ENCODE measurements at places on chromosomes 1 and 21. TPM values are rescaled to one million over a fixed set of nuclear protein-coding genes. Genes with fewer than 3 reads are reported as not detected.

Gene S100A7
- total RNA-seq = not detected

Gene CDC7
- total RNA-seq = 21.3 TPM

Gene EFNA4
- 25.2 TPM for total RNA-seq

Gene PDE9A
- total RNA-seq = 20.7 TPM

DNA sequence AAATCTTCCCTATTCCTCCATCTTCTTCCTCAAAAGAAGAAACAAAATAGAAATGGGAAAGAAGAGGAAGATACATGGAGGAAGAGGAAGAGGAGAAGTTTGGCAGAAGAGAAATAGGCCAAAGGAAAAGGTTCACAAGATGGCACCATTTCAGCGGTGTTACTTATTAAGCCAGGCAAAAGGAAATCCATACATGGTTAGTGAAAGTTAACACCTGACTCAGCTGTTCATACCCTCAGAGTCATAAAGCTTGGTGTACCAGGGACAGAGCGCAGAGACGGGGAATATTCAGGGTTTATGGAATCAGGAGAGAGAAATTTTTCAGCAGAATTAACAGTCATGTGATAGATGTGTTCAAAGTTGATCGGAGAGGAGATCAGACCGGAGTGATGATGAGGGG lies 70.6 kb downstream of the COQ8A start:
- H3K36me3 ChIP-seq = peaks cover 8% of the 10 kb centered on the region
- H3K4me1 ChIP-seq = peaks cover 3% of the 10 kb centered on the region
- H3K4me3 ChIP-seq = no peak overlapping the region
- no peak overlapping the region for H3K27ac ChIP-seq
- H3K27me3 ChIP-seq = peaks cover 1% of the 10 kb centered on the region

DNA sequence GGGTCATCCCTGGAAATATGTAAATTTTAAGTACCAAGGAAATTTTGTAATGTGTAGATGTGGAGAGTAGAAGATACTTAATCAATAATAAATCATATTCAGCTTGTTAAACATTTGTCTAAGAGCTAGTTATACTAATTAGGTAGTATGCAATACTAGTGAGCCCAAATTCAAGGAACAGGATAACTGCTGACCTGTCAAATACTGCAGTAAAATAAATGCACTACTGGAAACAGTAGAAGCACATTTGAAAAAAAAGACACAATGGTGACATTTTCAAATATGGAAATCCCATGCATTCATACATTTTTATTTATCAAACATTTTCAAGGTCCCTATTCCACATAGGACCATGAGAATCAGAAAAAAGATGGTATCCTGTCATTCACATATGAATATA lies 27.2 kb downstream of the EPRS1 start:
- no peaks in the 10 kb centered on the region for H3K4me1 ChIP-seq
- no peak overlapping the region for H3K4me3 ChIP-seq
- no peak for DNase-seq
- H3K27ac ChIP-seq = no peak overlapping the region
- no peaks in the 10 kb centered on the region for H3K27me3 ChIP-seq

DNA sequence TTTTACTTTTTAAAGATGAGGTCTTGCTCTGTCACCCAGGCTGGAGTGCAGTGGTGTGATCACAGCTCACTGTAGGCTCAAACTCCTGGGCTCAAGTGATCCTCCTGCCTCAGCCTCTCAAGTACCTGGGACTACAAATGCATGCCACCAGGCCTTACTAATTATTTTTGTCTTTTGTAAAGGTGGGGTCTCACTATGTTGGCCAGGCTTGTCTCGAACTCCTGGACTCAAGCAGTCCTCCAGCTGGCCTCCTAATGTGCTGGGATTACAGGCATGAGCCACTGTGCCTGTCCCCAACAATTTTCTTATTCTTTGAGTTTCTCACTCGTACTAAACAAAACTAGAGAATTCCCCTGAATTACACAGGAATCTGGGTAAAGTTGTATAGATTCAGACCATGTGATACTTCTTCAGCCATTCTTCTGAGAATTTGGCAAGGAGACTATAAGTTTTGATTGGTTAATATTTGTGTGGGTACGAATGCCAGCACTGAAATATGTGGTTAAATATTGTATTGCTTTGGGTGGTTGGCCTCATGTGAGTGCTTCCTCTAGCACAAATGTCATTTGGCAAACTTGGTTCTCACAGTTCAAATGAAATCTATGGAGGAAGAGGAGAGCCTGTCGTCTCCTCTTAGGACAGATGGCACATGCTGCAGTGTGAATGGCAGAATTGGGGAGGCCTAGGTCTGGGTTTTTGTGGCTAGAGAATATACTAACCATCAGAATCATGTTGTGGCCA lies 104.9 kb downstream of the RUNX1 start:
- no peak for DNase-seq
- H3K27ac ChIP-seq = no peak overlapping the region
- no peaks in the 10 kb centered on the region for H3K27me3 ChIP-seq
- H3K4me1 ChIP-seq = peaks cover 4% of the 10 kb centered on the region
- no peak overlapping the region for H3K4me3 ChIP-seq

DNA sequence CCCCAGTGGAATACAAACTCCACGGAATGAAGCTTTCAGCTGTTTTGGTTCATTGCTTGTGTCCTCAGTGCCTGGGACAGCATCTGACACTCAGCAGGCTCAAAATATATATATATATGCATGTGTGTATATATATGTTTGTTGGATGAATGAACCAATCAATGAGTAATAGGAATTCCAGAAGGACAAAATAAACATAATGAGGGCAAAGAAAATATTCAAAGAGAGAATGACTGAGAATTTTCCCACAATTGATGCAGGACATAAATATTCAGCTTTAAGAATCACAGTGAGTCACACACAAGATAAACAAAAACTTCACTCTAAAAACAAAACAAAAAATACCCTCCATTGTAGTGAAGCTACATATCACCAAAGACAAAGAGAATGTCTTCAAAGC lies 64.0 kb downstream of the CHD5 start:
- no peak for DNase-seq
- no peak overlapping the region for H3K4me3 ChIP-seq
- H3K27ac ChIP-seq = no peak overlapping the region
- no peaks in the 10 kb centered on the region for H3K27me3 ChIP-seq
- no peaks in the 10 kb centered on the region for H3K36me3 ChIP-seq

DNA sequence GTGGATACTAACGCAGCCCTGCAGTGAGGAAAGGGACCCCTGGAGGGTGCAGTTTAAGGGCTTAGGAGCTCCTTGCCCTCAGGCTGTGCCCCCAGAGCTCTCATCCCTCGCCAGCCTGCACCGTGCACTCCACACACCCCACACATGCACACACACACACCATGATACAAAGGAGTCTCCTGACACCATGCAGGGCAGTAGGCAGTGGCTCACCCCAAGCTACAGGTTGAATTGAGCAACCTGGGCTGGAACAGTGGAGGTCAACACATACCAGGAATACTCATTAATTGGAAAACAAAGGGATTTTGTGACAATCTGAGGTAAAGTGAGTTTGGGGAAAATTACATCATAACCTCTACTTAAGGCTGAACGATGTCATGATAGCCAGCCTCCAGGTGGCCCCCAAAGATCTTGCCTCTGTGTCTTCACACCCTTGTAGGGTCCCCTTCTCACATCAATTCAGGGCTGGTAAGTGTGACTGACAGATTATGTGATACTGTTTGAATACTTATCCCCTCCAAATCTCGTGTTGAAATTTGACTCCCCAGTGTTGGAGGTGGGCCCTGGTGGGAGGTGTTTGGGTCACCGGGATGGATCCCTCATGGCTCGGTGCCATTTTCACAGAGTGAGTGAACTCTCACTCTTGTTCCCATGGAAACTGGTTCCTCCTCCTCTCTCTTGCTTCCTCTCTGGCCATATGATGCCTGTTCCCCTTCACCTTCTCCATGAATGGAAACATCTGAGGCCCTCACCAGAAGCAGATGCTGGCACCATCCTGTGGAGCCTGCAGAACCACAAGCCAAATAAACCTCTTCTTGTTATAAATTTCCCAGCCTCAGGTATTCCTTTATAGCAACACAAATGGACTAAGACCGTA lies 111.0 kb upstream of the RAB4A start:
- H3K4me3 ChIP-seq = no peak overlapping the region
- no peaks in the 10 kb centered on the region for H3K36me3 ChIP-seq
- DNase-seq = no peak
- peaks cover 1% of the 10 kb centered on the region for H3K27me3 ChIP-seq
- peaks cover 21% of the 10 kb centered on the region for H3K4me1 ChIP-seq

DNA sequence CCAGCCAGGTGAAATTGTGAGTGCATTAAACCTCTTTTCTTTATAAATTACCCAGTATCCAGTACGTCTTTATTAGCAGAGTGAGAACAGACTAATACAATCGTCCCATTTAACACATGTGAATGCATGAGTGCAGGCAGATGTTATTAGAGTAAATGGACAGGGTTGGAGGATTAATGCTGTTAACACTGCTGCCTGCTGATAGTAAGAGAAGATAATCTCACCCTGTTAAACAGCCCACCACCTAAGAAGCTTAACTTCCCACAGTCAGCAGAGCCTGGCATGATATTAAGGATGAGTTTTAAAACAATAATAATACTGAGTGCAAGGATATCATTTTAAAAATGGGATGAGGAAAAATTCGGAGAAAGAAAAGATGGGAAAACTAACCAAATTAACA lies 181.4 kb upstream of the LHX8 start:
- H3K36me3 ChIP-seq = no peaks in the 10 kb centered on the region
- H3K4me3 ChIP-seq = no peak overlapping the region
- H3K4me1 ChIP-seq = no peaks in the 10 kb centered on the region
- no peak overlapping the region for H3K27ac ChIP-seq
- no peaks in the 10 kb centered on the region for H3K27me3 ChIP-seq

DNA sequence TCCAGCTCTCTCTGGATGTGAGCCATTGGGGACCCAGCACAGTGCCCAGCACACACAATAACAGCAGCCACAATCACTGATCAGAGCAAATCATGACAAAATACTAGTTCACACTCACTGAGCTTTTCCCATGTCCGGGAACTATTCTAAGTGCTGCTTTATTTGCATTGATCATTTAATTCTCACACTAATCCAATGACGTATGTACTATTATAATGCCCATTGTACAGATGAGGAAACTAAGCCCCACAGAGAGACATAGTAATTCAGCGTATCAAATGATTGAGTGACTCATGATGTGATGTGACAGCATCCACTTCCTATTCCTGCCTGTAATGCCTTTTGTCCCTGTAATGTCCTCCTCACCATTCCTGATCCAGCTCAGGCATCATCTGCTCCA lies 1.9 kb upstream of the S100A8 start:
- H3K4me3 ChIP-seq = no peak overlapping the region
- H3K4me1 ChIP-seq = no peaks in the 10 kb centered on the region
- no peaks in the 10 kb centered on the region for H3K36me3 ChIP-seq
- peak overlapping the region; percentile 53 for H3K27ac ChIP-seq
- DNase-seq = no peak

DNA sequence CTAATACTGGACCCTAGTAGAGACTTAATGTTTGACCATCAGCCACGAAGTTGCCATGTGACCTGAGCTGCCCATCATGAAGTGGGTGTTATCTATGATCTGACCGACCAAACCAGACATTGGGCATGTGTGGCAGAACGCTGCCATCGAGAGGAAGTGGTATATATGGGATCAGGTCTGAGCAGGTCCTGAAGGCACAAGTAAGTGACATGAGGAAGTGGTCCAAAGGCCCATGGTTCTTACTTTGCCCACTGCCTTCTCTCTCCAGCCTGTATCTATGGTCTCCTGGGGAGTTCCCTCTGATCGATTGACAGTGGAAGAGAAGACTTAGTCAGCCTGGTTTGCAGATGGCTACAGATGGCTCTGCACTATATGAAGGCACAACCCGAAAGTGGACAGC lies 7.9 kb downstream of the SPSB1 start:
- no peak for DNase-seq
- H3K27me3 ChIP-seq = peaks cover 4% of the 10 kb centered on the region
- no peak overlapping the region for H3K27ac ChIP-seq
- peaks cover 13% of the 10 kb centered on the region for H3K4me1 ChIP-seq
- peaks cover 9% of the 10 kb centered on the region for H3K36me3 ChIP-seq

- H3K4me1 ChIP-seq = no peaks in the 10 kb centered on the region
- DNase-seq = no peak
- H3K27ac ChIP-seq = no peak overlapping the region
- no peaks in the 10 kb centered on the region for H3K36me3 ChIP-seq
Observed at GRCh38 chr1:90809996-90810395, 92.9 kb upstream of the BARHL2 start.

DNA sequence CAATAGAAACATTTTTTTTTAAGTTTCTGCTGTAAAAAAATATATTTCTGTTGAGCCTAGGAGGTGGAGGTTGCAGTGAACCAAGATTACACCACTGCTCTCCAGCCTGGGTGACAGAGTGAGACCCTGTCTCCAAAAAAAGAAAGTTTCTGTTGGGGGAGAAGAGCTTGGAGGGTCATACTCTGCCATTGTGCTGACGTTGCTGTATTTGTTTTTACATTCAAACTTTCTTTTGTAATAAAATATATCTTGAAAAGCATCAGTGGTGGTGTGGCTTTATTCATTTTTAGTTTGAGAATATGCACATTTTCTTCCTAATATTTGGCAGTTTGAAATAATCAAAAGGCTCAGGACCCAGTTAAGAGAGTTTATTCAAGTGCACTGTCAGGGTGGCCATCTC lies 64.6 kb downstream of the URB2 start:
- peaks cover 14% of the 10 kb centered on the region for H3K4me1 ChIP-seq
- H3K27me3 ChIP-seq = peaks cover 3% of the 10 kb centered on the region
- H3K27ac ChIP-seq = no peak overlapping the region
- H3K4me3 ChIP-seq = no peak overlapping the region
- H3K36me3 ChIP-seq = peaks cover 3% of the 10 kb centered on the region
- DNase-seq = no peak

GRCh38 chr1:43822040-43822690 lies 111.4 kb upstream of the ARTN start:
- H3K27ac ChIP-seq = no peak overlapping the region
- no peak for DNase-seq
- H3K4me3 ChIP-seq = no peak overlapping the region
- no peaks in the 10 kb centered on the region for H3K27me3 ChIP-seq
- peaks cover 8% of the 10 kb centered on the region for H3K36me3 ChIP-seq

- H3K36me3 ChIP-seq = no peaks in the 10 kb centered on the region
- H3K4me3 ChIP-seq = no peak overlapping the region
- no peak overlapping the region for H3K27ac ChIP-seq
- H3K27me3 ChIP-seq = no peaks in the 10 kb centered on the region
- no peaks in the 10 kb centered on the region for H3K4me1 ChIP-seq
- DNase-seq = no peak
Observed at GRCh38 chr1:221933814-221934213, 191.9 kb upstream of the DUSP10 start.

DNA sequence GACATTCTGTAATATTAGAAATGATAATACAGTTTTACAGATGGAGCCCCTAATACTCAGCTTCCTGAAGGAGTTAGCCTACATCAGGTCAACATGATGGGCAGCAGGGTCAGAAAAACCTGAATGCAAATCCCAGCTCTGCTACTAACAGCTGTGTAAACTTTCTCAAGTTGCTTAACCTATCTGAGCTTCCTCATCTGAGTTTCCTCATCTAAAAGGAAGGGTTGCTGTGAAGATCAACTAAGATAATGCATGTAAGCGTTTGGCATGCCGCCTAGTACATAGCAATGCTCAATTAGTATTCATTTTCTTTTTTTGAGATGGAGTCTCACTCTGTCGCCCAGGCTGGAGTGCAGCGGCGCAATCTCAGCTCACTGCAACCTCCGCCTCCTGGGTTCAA lies 18.4 kb upstream of the DESI2 start:
- no peak overlapping the region for H3K4me3 ChIP-seq
- no peak for DNase-seq
- H3K36me3 ChIP-seq = no peaks in the 10 kb centered on the region
- no peak overlapping the region for H3K27ac ChIP-seq

Data from endothelial cell (in vitro differentiated cells).